ENCODE measurements at places on chromosomes 5 and 9.

- no peak for DNase-seq
These were observed 39.4 kb downstream of the LYRM7 start for GRCh38 chr5:131210151-131210510.

- DNase-seq: no peak
These were observed 166.9 kb downstream of the CDC42SE2 start for GRCh38 chr5:131430794-131431193.

DNA sequence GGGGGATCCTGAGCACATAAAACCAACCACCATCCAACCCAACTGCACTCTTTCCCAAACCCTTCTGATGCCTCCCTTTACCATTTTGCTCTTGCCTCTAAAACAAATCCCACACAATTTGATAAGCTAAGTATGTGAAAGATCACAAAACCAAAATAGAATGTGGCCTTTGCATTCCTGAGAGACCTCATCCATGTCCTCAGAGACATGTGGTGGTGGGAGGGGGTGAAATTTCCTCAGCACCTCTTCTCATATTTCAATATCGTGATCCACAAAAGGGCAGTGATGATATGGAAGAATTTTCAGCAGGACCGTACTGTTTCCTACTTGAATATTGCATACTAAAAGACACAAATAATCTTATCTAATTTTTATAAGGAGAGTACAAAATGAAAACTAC is 423.3 kb downstream of the TLE1 start:
- DNase-seq: no peak

DNA sequence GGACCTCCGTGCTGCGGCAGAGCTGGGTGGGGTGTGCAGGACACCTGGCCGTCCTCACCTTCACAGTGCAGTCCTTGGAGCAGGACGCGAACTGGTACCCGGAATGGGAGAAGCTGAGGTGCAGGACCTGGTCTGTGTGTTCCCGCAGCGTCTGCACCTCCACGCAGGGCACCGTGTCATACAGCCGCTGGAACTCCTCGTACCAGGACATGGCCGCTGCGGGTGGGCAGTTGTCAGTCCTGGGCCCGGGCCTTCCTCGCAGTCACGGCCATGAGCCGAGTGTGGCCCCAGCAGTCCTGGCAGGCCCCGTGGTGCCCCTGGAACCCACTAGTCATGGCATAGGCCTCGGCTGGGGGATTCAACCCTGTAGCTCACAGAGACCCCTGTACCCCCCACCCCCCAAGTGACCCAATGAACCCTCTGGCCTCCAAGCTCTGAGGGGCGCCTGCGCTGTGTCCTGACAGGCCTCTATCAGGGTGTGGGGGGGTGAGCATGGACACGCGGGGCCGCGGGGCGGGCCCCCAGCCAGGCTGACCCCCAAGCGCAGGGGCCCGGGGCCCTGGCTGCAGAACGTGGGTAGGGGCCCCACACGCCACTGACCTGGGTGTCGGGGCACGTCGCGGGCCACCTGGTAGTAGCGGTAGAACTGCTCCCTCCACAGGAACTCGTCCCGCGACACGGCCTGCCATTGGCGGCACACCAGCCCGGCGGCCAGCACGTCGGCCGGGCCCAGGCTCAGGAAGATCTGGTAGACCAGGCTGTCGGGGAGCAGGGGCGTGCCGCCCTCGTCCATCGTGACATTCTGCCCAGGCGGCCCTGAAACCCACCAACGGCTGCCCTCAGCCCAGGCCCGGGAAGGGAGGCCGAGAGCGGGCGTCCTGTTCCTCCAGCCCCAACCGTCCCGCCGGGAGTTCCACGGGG is 987 bp downstream of the FBXW5 start:
- no peak for DNase-seq

- DNase-seq: no peak
These were observed 31.2 kb upstream of the LRRC14B start for GRCh38 chr5:160173-160510.

DNA sequence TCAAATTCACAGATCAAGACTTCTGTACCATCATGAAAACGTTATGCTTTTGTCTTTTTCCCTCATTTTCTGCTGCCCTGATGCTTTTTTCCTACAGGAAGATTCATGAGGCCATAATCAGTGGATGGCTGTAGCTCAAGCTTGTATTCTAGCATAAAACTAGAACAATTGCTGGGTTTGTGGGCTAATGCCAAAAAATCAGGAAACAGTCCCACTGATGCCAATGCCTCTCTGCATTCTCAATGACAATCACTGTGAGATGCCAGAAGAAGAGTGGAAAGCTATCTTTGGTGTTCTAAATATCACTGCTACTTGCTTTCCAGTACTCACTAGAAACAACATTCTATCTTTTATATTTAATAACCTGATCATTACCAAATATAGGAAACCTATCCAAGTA is 33.3 kb upstream of the FAM170A start:
- no peak for DNase-seq

DNA sequence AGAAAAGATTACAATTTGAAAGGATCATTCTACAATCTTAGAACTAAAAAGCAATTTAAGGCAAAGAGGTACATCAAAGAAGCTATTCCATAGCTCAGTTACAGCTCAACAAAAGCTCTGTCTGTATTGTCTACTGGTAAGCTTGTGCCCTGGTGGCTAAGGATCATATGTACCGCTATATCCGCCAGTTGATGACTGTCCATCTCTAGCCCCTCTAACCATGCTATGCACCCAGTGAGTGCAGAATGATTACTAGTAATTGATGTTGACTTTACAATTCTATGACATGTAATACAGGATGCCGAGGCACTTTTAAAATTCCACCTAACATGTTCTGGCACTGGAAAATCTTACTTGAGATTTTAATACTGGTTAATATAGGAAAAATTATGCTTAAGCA is 13.1 kb downstream of the LOX start:
- no peak for DNase-seq

GRCh38 chr9:81537964-81538363 is 151.4 kb downstream of the TLE1 start:
- DNase-seq: no peak

GRCh38 chr5:18051953-18052352 is 417.7 kb downstream of the TAF11L14 start:
- no peak for DNase-seq

- no peak for DNase-seq
These were observed 70.4 kb downstream of the HRH2 start for GRCh38 chr5:175728316-175728715.

GRCh38 chr5:133866160-133866902 is 102.1 kb downstream of the C5orf15 start:
- DNase-seq: no peak

GRCh38 chr5:116084287-116084691 is 536 bp upstream of the COMMD10 start:
- DNase-seq: no peak

GRCh38 chr9:94281101-94281500 is 22.0 kb downstream of the ZNF169 start:
- DNase-seq: no peak

GRCh38 chr9:84226126-84226525 is 114.4 kb downstream of the SLC28A3 start:
- DNase-seq: no peak

GRCh38 chr5:154146409-154146808 is 44.1 kb upstream of the GALNT10 start:
- DNase-seq: no peak

GRCh38 chr9:123370526-123371227 is 14.7 kb downstream of the CRB2 start:
- no peak for DNase-seq

- no peak for DNase-seq
These were observed 90.3 kb upstream of the PTPN3 start for GRCh38 chr9:109588415-109588814.

DNA sequence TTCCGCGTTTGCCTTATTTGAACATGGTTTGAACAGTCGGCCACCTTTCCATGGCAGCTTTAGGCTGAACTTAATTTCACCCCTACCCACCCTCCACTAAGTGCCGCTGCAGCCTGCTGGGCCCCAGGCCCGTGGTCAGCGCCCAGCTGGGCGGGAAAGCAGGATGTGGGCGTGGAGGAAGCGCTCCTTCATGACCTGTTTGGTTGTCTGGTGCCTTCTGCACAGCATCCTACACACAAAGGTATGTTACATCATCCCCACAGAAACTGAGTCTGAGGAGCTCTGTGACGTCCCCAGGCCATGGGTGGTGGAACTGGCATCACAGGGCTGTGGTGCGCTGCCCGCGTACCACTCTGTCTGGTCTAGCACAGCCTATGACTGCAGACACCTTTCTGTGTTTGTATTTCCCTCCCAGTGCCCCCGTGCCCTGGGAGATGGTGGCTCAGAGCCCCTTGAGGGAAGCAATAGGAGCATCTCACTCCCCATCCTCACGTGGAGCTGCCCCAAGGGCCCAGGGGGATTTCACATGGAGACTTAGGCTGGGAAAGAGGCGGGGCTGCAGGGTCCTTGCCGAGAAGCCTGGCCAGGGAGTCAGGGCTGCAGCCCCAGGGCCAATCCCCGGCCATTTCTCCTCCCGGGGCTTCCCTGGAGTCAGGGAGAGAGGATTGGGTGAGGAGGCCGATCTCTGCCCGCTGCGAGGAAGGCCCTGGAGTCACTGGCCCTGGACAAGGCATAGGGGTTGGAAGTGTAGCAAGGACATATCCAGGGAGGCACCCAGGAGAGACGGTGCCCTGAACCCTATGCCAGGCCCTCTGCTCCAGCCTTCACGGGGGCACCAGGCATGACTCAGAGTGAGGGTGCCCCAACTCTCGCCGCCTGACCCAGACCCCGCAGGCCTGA is 37.5 kb upstream of the SUSD3 start:
- no peak for DNase-seq

DNA sequence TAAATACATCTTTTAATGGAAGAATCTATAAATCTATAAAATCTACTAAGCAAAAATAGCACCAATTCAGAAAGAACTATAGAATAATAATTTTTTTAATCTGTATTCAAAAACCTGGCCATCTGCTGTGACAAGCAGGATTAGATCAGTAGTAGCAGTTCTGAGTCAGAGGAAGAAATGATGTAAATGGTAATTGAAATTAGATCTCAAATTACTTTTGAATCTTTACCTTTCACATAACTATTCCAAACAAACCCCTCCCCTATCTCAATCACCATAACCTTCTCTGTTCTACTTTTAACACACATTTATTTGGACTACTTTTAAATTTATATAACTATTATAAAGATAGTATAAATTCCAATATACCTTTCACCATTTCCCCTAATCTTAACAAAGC is 727.8 kb upstream of the FAM174A start:
- DNase-seq: no peak
